Activated naive CD8-positive, alpha-beta T cell treated with anti-CD3 and anti-CD28 coated beads, Interleukin-2, amount 50 U/mL, for 24 hours (primary cell): ENCODE measurements at places on chromosomes 3 and 15.

DNA sequence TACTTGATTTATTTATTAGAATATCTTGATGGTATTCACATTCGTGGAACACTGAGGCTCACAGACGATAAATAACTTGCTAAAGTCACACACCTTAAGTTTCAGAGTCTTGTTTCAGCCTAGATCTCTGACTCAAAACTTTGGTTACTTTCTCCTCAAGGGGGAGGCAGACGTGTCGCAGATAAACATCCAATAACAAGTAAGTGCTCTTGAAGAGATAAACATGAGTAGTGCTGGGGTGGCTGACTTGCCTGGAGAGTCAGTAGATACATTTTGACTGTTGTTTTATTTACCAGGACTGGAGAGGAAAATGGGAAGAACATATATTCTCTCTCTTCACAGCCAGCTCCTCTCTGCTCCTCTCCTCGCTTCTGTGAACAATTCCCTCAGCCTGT lies 31.3 kb downstream of the FBXO45 start:
- no peak for DNase-seq

DNA sequence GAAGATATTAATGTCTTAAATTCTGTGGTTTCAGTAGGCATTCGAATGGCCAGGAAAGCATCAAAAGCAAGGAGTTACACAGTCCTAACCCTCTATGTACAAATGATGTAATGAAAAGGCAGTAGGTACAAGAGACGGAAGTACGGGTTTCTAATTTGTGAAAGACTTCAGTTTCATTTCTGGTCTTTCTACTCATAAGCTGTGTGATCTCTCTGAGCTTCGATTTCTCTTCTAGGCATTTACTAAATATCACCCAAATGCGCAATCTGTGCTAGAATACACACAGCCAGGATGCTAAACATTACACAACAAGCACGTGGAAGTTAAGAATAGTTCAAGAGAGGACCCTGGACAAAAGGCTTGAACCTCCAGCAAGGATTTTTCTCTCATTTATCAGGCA lies 17.9 kb upstream of the STIMATE start:
- DNase-seq = no peak

DNA sequence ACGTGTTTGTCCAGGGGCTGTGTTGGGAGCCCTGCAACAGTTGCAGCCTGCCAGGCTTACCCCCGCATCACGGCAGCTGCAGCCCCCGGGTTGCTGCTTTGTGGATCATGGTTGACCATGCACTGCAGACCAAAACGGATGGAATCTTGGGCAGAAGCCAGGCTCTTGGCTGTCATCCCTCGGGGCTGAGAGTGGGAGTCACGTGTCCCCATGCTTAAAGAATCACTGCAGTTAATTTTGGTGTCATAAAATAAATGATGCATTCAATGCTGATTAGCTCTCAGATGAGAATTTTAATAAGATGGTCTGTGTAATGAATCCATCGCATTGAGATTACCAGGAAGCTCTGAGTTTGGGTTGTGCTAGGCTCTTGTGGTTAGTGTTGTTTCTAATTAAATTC lies 115.6 kb downstream of the CHDH start:
- DNase-seq = no peak

DNA sequence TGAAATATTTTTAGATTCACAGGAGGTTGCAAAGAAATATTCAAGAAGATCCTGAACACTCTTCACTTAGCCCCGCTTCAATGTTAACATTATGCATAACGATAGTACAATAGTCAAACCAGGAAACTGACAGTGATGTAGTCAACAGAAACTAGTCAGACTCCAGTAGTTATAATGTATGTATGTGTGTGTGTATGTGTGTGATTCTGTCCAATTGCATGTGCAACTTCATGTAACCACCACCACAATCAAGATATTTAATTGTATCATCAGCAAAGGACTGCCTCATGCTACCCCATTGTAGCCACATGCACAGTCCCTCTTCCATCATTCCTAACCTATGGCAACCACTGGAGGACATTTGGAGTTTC lies 77.9 kb downstream of the APBA2 start:
- DNase-seq = no peak

DNA sequence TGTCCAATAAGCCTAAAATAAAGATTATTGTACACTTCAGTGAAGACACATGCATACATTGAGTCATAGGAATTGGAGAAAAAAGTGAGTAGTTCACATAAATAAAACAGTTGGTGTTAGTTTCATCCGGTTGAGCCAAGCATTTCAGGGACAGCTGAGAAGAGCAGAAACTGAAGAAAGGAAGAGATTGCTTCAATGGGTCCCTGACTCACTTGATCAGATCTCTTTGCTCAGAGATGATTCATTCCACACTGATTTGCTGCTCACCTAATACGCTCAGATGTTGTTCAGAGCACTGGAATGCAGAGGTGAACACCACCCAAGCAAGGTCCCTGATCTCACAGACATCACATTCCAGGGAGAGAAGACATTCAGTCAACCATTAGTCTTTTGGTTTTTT lies 93.7 kb downstream of the RAD18 start:
- no peak for DNase-seq

DNA sequence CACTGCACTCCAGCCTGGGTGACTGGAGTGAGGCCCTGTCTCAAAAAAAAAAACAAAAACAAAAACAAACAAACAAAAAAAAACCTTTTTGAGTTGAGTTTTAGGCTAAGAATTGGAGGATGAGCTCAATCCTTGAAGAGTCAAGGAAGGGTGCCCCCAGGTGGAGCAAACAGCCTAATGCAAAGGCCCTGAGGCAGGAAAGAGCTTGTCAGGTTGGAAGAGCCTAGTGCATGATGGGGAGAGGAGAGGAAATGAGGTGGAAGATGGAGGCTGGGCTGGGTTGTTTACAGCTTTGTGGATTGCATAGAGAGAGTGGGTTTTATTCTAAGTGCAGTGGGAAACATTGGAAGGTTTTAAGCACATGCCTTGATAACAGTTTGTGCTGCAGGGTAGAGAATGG lies 2.1 kb upstream of the SNX22 start:
- DNase-seq = peak; percentile 29
